ENCODE measurements at places on chromosomes 2 and 18.

DNA sequence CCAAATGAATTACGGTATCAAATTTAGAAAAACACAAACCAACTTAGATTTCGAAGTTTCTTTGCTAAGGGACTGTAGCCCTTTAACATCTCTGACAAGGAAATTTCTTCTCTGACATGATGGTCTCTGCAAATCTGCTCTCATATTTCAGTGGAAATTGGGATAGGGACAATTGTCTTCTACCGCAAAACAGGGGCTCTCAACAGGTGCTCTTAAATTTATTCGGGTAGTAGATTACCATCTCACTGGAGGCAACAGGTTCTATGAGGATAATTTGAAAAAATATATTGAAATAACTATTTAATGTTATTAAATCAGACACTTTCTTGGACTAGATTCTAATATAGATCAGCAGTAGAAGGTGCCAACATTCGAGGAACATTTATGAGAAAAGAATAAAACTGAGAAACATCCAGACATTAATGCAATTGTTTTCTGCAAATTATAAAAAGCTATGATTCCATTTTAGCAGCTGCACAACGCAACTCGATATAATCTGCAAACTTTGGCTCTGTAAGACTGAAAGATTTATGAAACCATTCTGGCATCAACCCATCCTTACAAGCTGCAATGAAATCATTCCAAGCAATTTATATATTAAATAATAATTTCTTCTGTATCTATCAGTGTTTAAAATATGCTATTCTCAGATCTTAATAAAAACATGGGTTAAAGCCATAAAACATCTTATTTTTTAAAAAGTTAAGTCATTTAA lies 10.0 kb upstream of the BCL2 start:
- no peak for DNase-seq

DNA sequence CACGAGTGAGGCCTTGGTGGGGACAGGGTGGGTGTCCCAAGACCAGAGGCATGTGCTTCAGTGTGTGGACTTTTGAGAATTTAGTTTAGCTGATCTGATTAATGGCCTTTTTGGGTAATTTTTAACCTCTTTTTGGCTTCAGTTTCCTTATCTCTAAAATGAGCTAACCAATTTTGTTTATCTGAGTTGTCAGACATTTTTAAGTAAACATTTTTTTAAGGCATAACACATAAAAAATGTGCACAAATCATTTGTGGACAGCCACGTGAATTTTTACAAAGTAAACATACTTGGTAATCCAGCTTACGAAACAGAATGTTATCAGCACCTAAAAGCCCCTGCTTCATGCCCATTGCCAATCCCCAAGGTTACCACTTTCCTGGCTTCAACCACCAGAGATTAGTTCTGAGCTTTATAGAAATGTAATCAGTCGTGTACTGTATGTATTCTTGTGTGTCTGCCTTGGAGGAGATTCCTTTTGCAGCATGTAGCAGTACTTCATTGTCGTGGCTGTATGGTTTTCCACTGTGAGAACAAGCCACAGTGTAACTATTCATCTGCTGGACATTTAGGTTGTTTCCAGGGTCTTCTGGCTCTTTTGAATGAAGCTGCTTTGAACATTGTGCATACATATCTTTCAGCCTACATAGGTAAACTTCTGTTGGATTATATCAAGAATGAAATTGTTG lies 8.4 kb upstream of the INO80C start:
- no peak for DNase-seq

- no peak for DNase-seq
Observed at GRCh38 chr18:79912994-79913831, 38.2 kb downstream of the SLC66A2 start.

- no peak for DNase-seq
Observed at GRCh38 chr2:10494351-10495066, 46.4 kb upstream of the ODC1 start.

DNA sequence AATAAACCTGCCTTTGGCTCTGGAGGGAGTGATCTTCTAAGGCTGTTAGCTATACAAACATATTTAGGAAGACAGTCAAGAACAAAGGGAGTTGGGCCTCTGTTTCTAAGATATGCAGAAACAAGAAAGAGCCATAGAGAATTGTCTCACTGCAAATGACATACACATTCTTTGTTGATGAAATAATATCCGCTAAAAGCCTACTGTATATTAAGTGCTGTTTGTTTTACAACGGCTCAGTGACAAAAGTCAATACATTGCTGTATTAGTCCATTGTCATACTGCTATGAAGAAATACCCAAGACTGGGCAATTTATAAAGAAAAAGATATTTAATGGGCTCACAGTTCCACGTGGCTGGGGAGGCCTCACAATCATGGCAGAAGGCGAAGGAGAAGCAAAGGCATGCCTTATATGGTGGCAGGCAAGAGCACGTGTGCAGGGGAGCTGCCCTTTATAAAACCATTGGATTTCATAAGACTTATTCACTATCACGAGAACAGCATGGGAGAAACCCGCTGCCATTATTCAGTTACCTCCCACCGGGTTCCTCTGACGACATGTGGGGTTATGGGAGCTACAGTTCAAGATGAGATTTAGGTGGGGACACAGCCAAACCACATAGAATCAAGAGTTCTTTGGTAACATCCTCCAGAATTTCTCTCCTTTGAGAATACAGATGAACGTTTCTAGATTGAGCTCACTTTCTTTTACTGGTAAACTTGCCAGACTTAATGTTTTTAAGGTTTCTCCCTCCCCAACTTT lies 157.8 kb downstream of the PIK3C3 start:
- no peak for DNase-seq

GRCh38 chr2:71472019-71472418 lies 18.7 kb downstream of the DYSF start:
- DNase-seq = no peak

DNA sequence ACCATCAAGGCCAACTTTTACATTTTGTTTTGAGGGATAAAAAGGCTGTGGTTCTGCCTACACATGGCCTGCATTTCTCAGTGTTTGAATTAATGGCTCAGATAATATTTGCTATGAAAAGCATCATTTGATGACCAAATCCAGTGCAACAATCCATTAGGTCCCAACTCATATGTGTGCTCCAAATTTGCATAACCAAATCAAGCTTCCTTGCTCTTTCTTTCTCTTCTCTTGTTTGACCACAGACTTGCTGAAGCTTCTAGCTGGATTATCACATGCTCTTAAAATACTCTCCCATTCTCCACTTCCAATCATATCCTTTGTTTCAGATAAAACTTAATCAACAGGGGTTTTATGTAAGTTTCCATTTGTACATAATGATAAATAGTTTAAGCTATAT lies 147.0 kb downstream of the TCF4 start:
- DNase-seq = no peak

- DNase-seq = no peak
Observed at GRCh38 chr18:8894823-8895222, 189.5 kb downstream of the MTCL1 start.

GRCh38 chr2:233760043-233760442 lies at the start of gene UGT1A1:
TSS of gene UGT1A1 (plus strand) at chr2:233760270. CDS start at chr2:233760288, 18 bp downstream.
- no peak for DNase-seq

- no peak for DNase-seq
Observed at GRCh38 chr2:59850554-59850953, 702.9 kb downstream of the BCL11A start.

GRCh38 chr2:144331674-144332355 lies 188.1 kb downstream of the ZEB2 start:
- DNase-seq = no peak

DNA sequence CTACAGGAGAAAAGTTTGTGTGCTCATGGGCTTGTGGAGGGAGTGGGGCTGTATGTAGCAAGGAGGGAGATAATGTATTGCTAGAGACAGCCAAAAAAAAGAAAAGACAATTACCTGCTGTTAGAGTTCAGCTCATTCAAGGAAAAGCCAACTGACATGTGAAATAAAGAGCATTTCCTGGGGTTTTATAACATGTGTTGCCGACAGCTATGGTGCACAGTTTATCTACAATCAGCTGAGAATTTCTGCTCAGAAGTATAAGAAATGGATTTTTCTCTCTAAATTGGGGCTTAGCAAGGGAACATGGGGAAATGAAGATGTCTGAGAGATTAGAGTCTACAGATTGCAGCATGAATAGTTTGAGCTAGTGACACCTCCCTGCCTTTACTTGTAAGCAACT lies 674.1 kb downstream of the SUCLG1 start:
- no peak for DNase-seq

- no peak for DNase-seq
Observed at GRCh38 chr2:8365331-8365910, 316.4 kb upstream of the ID2 start.

GRCh38 chr2:139411236-139411635 lies 631.0 kb upstream of the NXPH2 start:
- DNase-seq = no peak

GRCh38 chr2:196592911-196593881 lies 46.3 kb upstream of the CCDC150 start:
- peak; percentile 59 for DNase-seq

DNA sequence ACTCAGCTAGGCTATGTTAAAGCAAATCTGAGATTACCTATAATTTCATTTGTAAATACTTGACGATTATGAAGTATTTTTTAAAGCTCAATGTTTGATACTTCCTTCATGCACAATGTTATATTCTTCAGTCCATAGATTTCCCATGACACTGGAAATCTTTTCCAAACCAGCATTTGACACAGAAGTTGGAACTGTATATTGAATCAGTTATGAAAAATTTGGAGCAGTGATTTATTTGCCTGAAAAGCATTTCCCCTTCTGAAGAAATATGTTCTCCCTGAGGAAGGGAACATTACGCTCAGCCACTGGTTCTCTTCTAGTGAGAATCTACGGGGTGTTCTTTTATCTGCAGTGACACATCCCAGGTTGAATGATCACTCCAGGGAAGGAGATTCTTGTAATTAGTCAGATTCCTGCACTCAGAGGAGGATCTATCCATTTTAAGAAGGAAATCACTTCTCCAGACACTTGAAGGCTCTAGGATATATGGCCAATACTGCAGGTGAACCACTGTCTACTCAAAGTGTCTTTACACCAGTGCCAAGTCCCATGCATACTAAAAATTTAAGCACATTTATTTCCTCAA lies 64.7 kb downstream of the HNRNPLL start:
- no peak for DNase-seq

- no peak for DNase-seq
Observed at GRCh38 chr2:70655786-70656185, 102.2 kb upstream of the TGFA start.

GRCh38 chr2:212361174-212361756 lies 177.3 kb downstream of the ERBB4 start:
- no peak for DNase-seq

- DNase-seq = no peak
Observed at GRCh38 chr2:118363604-118364003, 275.3 kb downstream of the INSIG2 start.

GRCh38 chr2:75424936-75425619 lies 135.7 kb downstream of the EVA1A start:
- no peak for DNase-seq

- no peak for DNase-seq
Observed at GRCh38 chr2:110843496-110843895, 111.1 kb downstream of the ACOXL start.

GRCh38 chr18:47775961-47776360 lies 154.5 kb downstream of the SMAD2 start:
- DNase-seq = no peak

DNA sequence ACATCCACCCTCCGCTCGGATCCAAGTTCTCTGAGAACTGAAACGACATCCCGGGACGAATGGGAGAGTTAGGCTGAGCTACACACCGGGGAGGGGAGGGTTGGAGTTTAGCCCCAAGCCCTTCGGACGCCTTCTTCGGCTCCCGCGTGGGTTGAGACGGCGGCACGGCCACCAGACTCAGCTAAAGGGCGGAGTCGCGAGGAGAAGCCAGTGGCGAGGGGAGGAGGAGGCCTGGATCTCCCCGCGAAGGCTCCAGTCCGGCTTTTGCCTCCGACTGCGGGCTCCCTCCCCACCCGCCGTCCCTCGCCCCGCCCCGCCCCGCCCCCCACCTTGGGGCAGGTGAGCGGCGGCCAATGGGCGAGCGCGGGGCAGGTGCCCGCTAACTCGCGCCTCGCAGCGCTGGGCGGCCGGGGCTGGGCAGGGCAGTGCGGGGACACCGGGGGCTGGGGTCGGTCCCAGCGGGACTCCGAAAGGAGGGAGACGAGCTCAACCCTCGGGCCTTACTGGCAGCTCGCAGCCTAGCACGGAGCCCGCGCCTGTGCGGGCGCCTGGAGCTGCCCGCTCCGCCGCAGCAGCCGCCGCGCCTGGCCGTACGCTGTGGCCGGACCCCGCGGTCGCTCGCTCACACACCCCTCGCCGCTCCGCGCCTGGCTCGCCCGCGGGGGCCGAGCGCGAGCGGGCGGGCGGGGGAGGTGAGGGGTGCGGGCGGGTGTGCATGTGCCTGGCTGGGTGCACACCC lies at the start of gene EMX1:
EMX1 (plus strand) TSS at position 382 of the 739 bp plus-strand sequence; CDS start at position 716, 334 bp downstream.
- DNase-seq = peak; percentile 9

- no peak for DNase-seq
Observed at GRCh38 chr18:8207996-8208395, 401.2 kb upstream of the RAB12 start.

GRCh38 chr18:23512641-23513040 lies 9.3 kb downstream of the RMC1 start:
- DNase-seq = no peak

DNA sequence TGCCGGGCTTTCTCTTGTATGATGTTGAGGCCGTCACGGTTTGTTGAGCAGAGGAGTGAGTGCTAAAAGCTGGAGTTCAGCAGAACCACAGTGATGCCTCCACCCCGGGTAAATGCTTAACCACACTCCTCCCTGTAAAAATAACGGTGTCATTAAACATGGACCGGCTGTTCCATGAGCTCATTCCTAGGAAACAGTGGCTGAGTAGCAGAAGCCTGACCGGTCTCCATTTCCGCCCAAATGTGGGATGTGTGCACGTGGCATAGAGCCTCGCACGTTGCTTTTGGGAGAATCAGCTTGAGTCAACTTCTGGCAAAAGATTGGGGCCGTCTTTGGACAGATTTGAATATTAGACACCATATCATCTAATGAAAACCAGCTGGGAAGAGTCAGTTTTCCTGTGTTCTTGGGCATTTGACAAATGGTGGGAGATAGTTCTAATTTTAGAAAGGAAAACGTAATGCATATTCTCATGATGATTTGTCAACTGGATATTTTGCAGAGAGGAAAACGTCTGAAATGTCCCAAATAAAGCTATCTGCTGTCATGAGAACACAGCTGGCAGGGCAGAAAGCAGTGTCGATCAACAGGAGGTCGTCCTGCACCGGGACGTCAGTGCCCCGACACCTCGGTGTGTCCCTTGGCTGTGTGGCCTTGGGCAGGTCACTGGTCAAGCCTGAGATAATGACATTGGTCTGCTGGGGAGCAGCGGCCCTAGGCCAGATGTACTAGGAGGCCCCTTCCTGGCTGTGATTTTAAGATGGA lies 42.4 kb downstream of the LRRFIP1 start:
- DNase-seq = peak; percentile 95

GRCh38 chr2:150471813-150472510 lies 15.5 kb downstream of the RND3 start:
- DNase-seq = no peak

DNA sequence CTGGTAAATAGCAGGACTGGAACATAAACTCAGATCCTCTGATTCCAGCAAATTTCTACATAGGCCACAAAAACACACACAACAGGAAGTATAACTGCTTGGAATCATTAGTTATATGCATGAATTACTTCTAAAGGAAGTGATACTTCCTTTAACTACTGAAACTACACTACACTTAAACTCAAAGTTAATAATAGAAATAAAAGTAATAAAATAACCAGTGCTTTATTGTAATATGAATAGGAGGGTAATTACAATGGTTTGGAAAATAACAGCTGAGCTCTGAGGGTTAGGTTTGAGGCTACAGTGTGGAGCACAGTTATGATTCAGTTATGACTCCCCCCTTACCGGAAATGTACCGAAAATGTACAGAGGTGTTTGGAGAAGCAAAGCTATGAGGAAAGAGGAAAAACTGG lies 18.5 kb upstream of the POLI start:
- DNase-seq = no peak

GRCh38 chr2:128502200-128502599 lies 183.5 kb upstream of the HS6ST1 start:
- DNase-seq = no peak

All from hepatic stellate cell (primary cell).